HCT116 (cell line): ENCODE measurements at places on chromosomes 5 and 9.

- H3K4me1 ChIP-seq = no peaks in the 10 kb centered on the region
- H3K36me3 ChIP-seq = no peaks in the 10 kb centered on the region
- no peaks in the 10 kb centered on the region for H3K27me3 ChIP-seq
- no peak overlapping the region for H3K27ac ChIP-seq
These were observed 22.7 kb upstream of the SSBP2 start for GRCh38 chr5:81773574-81773973.

GRCh38 chr9:131736431-131736830 lies 3.4 kb downstream of the RAPGEF1 start:
- DNase-seq = no peak
- no peaks in the 10 kb centered on the region for H3K27me3 ChIP-seq
- peaks cover 31% of the 10 kb centered on the region for H3K4me1 ChIP-seq
- no peaks in the 10 kb centered on the region for H3K36me3 ChIP-seq
- H3K27ac ChIP-seq = no peak overlapping the region

DNA sequence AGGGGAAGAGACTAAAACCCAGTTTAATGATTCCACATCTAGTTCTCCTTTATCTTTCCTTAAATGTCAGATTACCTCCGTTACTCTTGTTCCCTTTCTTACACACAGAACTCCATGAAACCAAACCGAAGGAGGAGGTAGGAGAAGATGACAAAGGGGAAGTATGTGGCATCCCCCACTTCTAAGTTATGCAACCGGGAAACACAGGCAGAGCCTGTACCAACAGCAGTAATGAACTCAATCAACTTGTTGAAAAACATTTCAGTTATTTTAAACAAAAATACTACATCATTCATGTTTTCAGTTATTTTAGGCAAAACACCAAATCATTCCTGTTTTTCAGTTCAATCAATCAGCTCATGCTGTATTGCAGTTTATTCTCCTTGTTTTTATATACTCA lies 101.8 kb downstream of the PCSK1 start:
- H3K4me3 ChIP-seq = no peak overlapping the region
- H3K27ac ChIP-seq = no peak overlapping the region
- H3K4me1 ChIP-seq = no peaks in the 10 kb centered on the region
- no peaks in the 10 kb centered on the region for H3K36me3 ChIP-seq
- H3K27me3 ChIP-seq = no peaks in the 10 kb centered on the region

DNA sequence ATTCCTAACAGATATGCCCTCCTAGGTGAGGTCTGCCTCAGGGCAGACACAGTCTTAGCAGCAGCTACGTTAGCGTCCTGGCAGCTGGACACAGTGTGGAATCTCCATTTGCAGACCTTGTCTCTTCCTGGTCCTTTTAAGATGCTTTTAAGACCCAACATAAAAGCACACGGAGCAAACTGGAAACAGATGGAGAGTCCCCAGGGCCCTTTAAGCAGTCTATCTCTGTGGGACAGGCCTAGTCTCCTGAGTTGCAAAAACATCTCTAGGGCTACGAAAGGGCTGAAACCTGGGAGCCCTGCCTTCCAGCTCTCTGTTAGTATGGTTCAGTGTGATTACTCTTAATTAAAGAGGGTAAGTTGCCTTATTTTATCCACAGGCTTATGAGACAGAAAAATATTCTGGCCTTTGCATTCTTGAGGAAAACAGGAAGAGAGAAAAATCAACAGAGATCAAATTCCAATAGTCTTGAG lies 66.0 kb upstream of the GNA14 start:
- H3K4me3 ChIP-seq = no peak overlapping the region
- no peaks in the 10 kb centered on the region for H3K4me1 ChIP-seq
- no peak overlapping the region for H3K27ac ChIP-seq
- no peaks in the 10 kb centered on the region for H3K36me3 ChIP-seq
- H3K27me3 ChIP-seq = no peaks in the 10 kb centered on the region
- no peak for DNase-seq

DNA sequence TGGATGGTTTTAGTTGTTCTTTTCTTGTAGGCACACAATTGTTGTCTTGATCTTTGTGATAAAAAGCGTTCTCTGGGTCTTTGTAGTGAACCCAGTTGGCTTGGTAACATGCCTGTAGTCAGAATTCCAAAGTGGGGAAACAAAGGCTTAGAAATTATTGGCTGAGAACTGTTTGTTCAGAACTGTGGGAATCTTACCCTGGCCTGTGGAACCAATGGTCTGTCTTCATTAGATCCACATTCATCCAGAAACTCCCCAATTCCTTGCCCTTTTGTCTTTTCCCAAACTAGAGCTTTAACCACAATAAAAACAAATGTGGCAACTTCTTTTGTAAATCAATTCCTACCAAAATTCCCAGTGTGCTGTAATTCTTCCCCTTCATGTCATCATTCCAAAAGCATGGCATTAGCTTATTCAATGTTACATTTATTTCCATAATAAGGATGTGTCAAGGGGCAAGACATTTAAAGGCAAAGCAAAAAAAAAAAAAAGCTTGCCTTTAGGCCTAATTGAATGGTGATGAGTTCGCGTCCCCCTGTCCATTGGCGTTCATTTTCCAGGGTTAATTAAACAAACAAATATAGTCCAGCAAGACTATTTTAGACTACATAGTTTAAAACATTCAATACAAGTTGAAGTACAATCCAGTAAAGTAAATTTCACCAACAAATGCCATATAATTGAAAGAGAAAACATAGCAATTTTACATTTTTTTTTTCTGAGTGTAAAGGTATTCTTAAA lies 249.8 kb upstream of the ZNF608 start:
- no peaks in the 10 kb centered on the region for H3K4me1 ChIP-seq
- H3K36me3 ChIP-seq = no peaks in the 10 kb centered on the region
- no peak overlapping the region for H3K4me3 ChIP-seq
- no peak for DNase-seq
- no peak overlapping the region for H3K27ac ChIP-seq

GRCh38 chr9:89602978-89603766 lies 1.6 kb upstream of the GADD45G start:
- H3K27me3 ChIP-seq = peaks cover 42% of the 10 kb centered on the region
- H3K27ac ChIP-seq = no peak overlapping the region
- H3K4me1 ChIP-seq = peaks cover 44% of the 10 kb centered on the region
- DNase-seq = peak; percentile 74
- H3K36me3 ChIP-seq = no peaks in the 10 kb centered on the region

- no peaks in the 10 kb centered on the region for H3K4me1 ChIP-seq
- H3K4me3 ChIP-seq = no peak overlapping the region
- H3K36me3 ChIP-seq = no peaks in the 10 kb centered on the region
- no peaks in the 10 kb centered on the region for H3K27me3 ChIP-seq
- no peak overlapping the region for H3K27ac ChIP-seq
These were observed 11.4 kb upstream of the ASS1 start for GRCh38 chr9:130433168-130433946.

DNA sequence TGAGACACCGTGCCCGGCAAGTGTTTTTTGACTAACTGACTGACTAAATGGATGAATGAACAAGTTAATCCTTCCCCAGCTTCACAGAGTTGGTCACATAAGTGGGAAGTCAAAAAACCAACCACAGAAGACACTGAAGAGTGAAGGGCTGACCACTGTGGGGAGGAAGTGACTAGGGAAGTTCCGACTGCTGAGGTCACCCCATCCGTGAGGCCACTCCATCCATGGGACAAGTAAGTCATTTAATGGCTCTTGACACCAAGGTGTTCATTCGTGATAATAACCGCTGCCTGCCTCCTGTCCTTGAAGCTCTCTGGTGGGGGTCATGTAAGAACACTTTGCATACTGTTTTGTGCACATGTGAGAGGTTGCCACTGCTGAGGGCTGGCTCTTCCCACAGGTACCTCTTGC lies 22.2 kb upstream of the CXCL14 start:
- no peak for DNase-seq
- H3K27ac ChIP-seq = no peak overlapping the region
- no peak overlapping the region for H3K4me3 ChIP-seq
- H3K27me3 ChIP-seq = peaks cover 23% of the 10 kb centered on the region
- H3K36me3 ChIP-seq = no peaks in the 10 kb centered on the region
